ENCODE measurements at places on chromosomes 11 and 22. TPM values are rescaled to one million over a fixed set of nuclear protein-coding genes. Genes with fewer than 3 reads are reported as not detected.

- H3K27ac ChIP-seq = no peak overlapping the region
- H3K27me3 ChIP-seq = no peaks in the 10 kb centered on the region
- H3K4me1 ChIP-seq = peaks cover 25% of the 10 kb centered on the region
- no peaks in the 10 kb centered on the region for H3K36me3 ChIP-seq
Measured at GRCh38 chr22:17260950-17261349, 41.7 kb upstream of the ADA2 start.

GRCh38 chr11:10996678-10997077, 138.8 kb upstream of the ZBED5 start:
- no peak overlapping the region for H3K27ac ChIP-seq
- no peaks in the 10 kb centered on the region for H3K27me3 ChIP-seq
- no peaks in the 10 kb centered on the region for H3K4me1 ChIP-seq
- H3K4me3 ChIP-seq = no peak overlapping the region
- no peaks in the 10 kb centered on the region for H3K36me3 ChIP-seq
- no peak for DNase-seq

DNA sequence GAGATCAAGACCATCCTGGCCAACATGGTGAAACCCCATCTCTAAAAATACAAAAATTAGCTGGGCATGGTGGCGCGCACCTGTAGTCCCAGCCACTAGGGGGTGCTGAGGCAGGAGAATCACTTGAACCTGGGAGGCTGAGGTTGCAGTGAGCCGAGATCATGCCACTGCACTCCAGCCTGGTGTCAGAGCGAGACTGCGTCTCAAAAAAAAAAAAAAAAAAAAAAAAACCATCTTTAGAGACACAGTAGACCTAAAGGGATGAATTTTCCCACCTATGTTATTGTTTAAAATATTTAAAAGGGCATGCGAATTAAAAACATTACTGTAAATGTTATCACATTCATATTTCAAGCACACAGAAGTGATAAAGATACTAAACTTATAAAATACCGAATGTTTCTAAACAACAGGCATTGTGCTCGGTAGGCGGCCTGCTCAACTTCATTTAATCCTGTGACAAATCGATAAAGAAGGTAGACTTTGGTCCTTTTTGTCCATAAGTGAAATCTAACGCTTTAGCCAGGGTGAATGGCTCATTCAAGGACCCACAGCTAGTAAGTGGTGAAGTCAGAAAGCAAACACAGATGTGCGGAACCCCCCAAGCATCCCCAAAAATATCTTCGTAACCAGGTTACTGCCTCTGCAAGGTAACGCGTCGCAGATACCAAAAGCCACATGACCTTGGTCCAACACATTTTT, 16.1 kb downstream of the NCAPD3 start:
- H3K27ac ChIP-seq = no peak overlapping the region
- DNase-seq = peak; percentile 49
- no peaks in the 10 kb centered on the region for H3K4me1 ChIP-seq
- peaks cover 50% of the 10 kb centered on the region for H3K36me3 ChIP-seq
- H3K4me3 ChIP-seq = no peak overlapping the region

GRCh38 chr11:119567688-119568582, 145.0 kb upstream of the THY1 start:
- no peaks in the 10 kb centered on the region for H3K36me3 ChIP-seq
- no peak overlapping the region for H3K4me3 ChIP-seq
- peaks cover 13% of the 10 kb centered on the region for H3K27me3 ChIP-seq
- no peak for DNase-seq
- no peak overlapping the region for H3K27ac ChIP-seq
- no peaks in the 10 kb centered on the region for H3K4me1 ChIP-seq

DNA sequence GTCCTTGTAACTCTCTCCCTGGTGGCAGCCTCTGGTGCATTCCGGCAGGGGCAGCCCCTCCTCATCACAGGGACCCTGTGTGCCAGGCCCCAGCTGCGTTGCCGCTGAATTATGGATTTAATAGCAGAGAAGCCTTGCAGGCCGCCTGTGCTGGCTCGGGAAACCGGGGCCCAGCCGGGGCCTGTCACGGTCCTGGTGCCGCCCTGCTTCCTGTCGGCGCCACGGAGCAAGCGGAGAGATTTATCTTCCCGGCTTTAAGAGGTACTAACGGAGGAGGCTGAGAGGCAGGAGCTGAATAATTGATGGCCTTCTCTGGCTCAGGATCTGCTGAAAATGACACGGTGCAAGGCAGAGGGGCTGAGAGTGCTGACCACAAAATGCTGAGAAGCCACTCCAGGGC, 54.0 kb upstream of the CCDC188 start:
- no peaks in the 10 kb centered on the region for H3K36me3 ChIP-seq
- H3K27me3 ChIP-seq = no peaks in the 10 kb centered on the region
- no peak for DNase-seq
- no peak overlapping the region for H3K27ac ChIP-seq
- peaks cover 44% of the 10 kb centered on the region for H3K4me1 ChIP-seq

The RHOD gene
- not detected for total RNA-seq

The GAL3ST1 gene
- total RNA-seq = 1.5 TPM

Data from T-cell (primary cell).